ENCODE measurements at places on chromosomes 13 and 19.

- DNase-seq: no peak
These were observed 14.6 kb downstream of the LSM4 start for GRCh38 chr19:18308051-18308947.

DNA sequence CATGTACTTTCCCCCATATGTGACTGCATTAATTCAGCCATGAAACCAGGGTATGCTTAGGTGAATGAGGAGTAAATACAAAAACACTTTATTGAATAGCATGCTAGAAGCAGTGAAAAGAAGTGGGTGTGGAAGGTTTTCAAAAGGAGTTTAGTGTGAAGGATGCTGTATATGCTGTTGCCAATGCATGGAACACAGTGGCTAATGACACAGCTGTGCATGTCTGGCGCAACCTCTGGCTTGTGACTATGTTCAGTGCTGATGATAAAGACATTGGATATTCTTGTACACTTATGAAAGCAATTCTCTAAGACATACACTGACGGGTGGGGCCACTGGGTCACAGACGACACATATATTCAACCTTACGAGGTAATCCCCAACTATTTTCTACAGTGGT, 55.2 kb downstream of the SOX21 start:
- DNase-seq: no peak

- no peak for DNase-seq
These were observed 264.1 kb downstream of the NALCN start for GRCh38 chr13:101152184-101152583.

DNA sequence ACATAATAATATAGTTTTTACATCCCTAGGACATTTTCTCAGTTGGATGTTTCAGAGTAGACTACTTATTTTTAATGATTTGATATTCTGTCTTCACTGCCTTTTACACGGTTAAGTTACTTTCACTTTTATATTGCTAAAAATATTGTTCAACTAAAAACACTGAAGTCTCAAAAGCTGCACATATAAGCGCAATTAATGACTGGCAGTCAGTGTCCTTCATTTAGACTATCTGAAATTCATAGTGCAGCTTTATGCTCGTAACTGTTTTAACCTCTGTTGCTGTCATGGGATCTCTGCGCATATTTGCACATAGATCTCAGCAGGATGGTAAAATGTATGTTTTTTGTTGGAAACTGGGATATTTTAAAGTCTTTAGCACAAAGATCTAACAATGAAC, 864.3 kb downstream of the SLITRK6 start:
- DNase-seq: no peak

DNA sequence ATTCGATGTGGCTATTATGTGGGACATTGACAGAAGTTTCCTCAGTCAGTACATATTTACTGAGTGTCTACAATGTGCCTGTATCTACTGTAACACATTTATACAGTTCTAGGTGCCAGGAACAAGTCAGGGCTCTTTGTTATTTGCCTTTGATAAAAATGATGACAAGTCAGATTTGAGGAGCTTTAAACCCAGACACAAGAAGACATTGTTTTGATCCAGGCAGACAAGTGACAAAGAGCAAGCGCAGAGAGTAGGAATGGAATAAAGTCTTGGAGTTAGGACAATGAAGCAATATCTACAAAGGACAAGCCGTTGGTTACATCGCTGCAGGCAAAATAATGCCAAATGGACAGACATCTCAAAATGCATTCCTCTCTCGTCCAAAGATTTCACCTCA, 70.1 kb downstream of the ITGBL1 start:
- DNase-seq: no peak

GRCh38 chr13:27605610-27606200, 14.6 kb downstream of the LNX2 start:
- DNase-seq: no peak

All from activated CD8-positive, alpha-beta memory T cell treated with anti-CD3 and anti-CD28 coated beads for 24 hours (primary cell).